CD4-positive, alpha-beta memory T cell (primary cell): ENCODE measurements at places on chromosomes 11 and 22. TPM values are rescaled to one million over a fixed set of nuclear protein-coding genes. Genes with fewer than 3 reads are reported as not detected.

The OR52J3 gene
- not detected for total RNA-seq

- DNase-seq: no peak
- H3K36me3 ChIP-seq: no peaks in the 10 kb centered on the region
- H3K4me1 ChIP-seq: peaks cover 40% of the 10 kb centered on the region
- H3K27ac ChIP-seq: no peak overlapping the region
- H3K4me3 ChIP-seq: no peak overlapping the region
- no peaks in the 10 kb centered on the region for H3K27me3 ChIP-seq
Measured at GRCh38 chr22:20135806-20136602, 4.4 kb downstream of the ZDHHC8 start.

- H3K27ac ChIP-seq: no peak overlapping the region
- no peaks in the 10 kb centered on the region for H3K4me1 ChIP-seq
- no peak for DNase-seq
Measured at GRCh38 chr11:130043575-130043974, 26.1 kb upstream of the APLP2 start.

DNA sequence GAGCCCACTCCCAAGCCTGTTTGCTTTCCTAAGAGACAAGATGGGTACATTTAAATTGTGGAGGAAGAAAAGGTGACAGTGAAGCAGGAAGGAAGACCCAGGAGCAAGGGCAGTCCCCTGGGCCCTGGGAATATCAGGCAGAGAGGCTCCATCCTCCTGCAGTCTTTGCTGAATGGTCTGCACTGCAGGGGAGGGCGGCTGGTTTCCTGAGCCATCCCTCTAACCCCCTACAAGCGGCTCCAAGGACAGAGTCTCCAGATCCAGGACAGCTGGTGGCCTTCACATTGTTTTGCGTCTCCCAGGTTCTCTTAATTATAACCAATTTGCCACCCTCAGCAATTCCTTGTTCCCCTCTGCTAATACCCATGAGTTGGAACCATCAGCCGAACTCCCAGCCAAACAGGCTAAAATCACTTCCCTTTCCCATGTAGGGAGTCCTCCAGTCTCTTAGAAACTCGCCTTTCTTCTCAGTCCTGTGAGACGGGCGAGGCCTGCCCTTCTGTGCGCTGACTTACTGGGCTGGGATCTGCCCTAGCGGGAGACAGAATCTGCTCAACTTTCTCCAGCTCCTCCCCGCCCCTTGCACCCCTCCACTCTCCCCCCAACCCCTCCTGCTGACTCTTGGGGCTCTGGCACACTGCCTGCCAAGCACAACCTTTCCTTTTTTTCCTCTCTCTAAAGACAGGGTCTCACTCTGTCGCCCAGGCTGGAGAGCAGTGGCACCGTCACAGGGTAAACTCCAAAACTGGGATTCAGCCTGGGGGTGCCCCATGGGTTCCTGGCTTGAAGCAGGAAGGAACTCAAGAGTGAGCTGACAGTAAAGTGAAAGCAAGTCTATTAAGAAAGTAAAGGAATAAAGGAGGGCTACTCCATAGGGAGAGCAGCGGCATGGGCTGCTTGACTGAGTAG is 53.4 kb upstream of the EMID1 start:
- H3K27me3 ChIP-seq: no peaks in the 10 kb centered on the region
- DNase-seq: no peak
- no peak overlapping the region for H3K27ac ChIP-seq
- no peaks in the 10 kb centered on the region for H3K36me3 ChIP-seq
- H3K4me1 ChIP-seq: peaks cover 10% of the 10 kb centered on the region
- no peak overlapping the region for H3K4me3 ChIP-seq
